ENCODE measurements at places on chromosomes 2 and 18. TPM values are rescaled to one million over a fixed set of nuclear protein-coding genes. Genes with fewer than 3 reads are reported as not detected.

TMEM150A gene
- 11.7 TPM for polyA plus RNA-seq

DPP4 gene
- polyA plus RNA-seq, result 4.3 TPM

LRRC30 gene
- 9.2 TPM for polyA plus RNA-seq

TLX2 gene
- polyA plus RNA-seq, result not detected

RAD51AP2 gene
- 0.25 TPM for polyA plus RNA-seq

- no peak for DNase-seq
Measured at GRCh38 chr2:9690716-9691498, 60.1 kb upstream of the YWHAQ start.

DNA sequence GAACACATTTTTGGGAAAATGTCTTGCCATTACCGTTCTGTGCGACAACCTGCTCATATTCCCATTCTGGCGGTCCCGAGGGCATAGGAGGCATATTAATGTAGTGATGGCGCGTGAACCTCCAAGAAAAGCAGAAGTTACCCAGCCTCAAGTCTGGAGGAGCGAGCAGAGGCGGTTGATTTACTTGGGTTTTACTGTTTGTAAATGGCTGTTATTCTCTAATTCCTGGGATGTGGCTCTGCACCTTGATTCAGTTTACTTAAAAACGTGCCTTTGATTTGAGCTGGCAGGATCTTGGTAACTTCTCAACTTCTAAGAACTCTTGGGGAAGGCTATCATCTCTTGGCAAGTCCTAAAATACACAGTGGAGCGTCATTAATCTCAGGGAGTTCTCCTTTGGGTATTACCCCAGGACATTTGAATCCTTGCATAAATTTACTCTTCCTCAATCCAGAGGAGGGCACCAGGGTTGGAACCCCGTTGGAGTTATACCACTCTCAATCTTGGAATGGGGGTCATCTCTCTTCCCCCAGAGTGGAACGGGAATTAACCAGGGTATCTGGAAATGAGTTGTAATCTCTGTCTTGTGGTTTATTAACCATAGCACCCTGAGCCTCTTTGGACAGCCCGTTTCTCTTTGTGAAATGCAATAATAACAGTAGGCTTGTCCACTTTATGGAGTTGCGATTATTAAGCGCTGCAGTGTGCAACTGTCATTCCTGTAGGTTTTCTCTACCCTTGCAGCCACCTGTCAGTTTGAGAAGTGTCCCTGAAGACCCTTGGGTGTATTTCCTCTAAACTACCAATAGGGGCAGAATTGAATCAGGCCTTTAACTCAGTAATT, 2.1 kb downstream of the HK2 start:
- DNase-seq, result peak; percentile 19

- DNase-seq, result no peak
Measured at GRCh38 chr2:236163471-236164200, 4.5 kb downstream of the GBX2 start.

- no peak for DNase-seq
Measured at GRCh38 chr2:191754103-191754502, 76.2 kb downstream of the NABP1 start.

DNA sequence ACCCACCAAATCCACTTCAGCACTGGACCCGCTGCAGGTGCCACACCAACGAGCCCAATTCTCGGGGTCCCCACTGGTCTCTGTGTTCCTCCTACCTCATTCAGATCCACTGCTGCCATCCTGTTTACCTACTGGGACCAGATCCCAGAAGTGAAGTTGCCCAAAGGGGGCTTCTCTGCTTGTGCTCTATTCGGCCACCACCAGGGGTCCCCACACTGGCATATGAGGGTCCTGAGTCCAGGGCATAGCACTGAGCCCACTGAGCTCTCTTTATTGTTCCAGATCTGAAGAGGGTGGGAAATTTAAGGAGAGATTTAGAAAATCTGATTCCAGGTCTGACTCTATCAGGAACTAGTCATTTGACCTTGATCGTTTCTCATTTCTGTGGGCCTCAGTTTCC, 2.4 kb downstream of the GPR45 start:
- DNase-seq, result no peak

DNA sequence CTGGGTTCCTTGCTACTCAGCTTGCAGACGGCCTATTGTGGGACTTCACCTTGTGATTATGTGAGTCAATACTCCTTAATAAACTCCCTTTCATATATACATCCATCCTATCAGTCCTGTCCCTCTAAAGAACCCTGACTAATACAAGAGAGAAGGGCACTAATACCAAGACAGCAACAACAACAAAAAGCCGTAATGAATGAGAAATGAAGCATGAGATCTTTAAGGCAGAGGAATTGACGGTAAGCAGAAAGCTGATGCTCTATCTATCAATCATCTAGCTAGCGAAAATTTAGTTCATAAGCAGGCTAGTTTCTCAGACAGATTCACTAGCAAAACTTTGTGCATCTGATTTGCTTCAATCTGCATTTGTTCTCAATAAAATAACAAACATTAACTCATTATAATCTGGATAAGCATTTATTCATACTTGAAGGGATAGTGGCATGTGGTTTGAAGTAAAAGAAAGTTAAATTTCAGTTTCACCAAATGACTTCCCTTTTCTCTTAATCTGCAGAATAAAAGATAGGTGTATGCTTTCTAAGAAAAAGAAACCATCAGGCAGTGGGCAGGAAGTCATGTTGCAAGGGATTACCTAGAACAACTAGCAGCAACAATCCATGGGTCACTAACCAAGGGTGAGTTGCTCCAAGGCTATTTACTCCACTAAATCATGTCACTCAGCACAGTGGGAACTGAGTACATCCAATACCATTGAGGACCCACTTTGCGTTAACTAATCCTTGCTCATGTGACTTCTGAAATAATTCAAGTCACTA, 376.5 kb downstream of the TMEM182 start:
- DNase-seq, result no peak

DNA sequence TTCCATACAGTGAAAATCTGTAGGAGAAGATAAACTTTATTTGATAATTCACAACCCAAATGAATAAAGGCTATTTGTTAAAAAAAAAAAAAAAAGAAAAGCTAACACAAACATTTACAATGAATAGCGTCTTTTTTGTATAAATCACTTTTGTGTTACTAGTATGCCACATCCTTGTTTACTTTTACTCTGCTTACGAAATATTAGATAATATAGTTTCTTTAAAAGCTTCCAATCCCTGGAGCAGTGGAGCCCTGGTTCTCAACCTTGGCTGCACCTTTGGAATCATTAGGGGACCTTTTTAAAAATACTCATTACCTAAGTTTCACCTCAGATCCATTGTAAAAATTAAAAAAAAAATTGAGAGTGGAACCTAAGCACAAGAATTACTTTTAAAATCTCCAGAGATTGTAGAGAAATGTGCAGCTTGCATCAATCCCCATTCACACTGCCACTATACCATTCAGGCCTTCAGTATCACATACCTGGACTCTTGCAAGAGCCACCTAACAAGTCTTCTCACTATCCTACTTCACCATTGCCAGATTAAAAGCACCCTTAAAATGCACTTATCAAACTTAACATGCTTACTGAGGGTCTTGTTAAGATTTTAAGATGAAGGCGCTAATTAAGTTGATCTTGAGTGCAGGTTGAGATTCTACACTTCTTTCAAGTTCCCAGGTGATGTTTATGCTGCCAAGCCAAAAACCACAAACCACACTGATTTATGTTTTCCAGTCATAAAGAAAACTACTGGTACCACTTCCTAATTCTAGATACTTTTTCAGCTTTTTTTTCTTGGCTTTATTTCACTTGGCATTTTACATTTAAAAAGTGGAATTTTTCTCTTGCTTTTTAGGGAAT, 59.7 kb upstream of the ZC3H15 start:
- no peak for DNase-seq

DNA sequence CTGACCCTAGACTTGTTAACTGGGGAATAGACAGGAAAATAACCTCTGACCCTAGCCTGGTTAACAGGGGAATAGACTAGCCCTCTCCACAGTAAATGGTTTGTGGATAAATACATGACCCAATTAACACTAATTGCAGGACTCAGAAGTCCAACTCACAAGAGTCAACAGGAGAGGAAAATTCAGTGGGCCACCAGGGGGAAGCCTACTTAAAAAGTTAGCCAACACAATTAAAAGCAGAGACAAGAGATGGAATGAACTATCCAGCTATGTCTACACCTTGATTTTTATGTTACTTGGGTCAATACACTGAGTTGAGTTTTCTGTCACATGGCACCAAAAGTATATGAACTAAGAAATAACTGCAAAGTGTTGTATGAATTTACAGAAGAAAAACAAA, 158.8 kb upstream of the SLC39A10 start:
- no peak for DNase-seq

GRCh38 chr2:238697193-238698071, 150.5 kb upstream of the TWIST2 start:
- no peak for DNase-seq

DNA sequence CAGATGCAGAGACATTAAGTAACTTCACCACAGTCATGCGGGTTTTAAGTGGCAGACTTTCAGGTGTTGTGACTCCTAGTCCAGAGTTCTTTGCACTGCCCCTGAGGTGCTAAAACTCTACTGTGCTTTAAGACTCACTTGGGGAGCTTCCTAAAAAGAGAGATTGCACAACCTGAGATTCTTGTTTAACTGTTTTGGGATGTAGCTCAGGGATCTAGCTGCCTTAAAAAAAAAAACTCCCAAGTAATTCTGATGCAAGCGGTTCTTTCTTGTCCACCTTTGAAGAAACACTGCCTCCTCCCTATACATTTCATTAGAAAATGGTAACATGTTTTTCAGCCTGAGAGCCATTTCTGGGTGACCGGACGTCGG, 13.0 kb downstream of the IL37 start:
- DNase-seq, result no peak

GRCh38 chr2:567865-568638, 109.2 kb downstream of the TMEM18 start:
- DNase-seq, result peak; percentile 87

DNA sequence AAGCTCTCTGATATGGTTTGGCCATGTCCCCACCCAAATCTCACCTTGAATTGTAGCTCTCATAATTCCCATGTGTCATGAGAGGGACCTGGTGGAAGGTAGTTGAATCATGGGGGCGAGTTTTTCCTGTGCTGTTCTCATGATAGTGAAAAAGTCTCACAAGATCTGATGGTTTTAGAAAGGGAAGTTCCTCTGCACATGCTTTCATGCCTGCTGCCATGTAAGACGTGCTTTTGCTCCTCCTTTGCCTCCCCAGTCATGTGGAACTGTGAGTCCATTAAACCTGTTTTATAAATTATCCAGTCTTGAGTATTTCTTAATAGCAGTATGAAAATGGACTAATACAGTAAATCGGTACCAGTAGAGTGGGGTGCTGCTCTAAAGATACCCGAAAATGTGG, 34.9 kb downstream of the LTBP1 start:
- no peak for DNase-seq

DNA sequence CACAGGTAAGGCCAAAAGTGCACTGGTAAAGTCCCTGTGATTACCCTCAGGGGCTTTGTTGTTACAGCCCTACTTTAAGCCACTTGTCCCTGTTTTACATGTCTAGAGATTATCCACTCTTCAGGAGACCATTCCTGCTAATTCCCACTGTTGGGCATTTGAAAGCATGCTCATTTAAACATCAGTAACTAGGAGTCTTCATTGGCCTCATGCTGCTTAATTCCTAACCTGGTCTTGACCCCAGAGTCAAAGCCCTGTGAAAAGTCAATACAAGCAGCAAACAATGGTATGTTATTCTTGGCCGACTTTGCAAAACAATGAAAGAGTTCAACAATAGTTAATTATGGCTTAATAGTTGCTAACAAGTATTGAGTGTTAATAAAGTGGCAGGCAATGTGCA, 23.2 kb downstream of the AFF3 start:
- DNase-seq, result no peak

DNA sequence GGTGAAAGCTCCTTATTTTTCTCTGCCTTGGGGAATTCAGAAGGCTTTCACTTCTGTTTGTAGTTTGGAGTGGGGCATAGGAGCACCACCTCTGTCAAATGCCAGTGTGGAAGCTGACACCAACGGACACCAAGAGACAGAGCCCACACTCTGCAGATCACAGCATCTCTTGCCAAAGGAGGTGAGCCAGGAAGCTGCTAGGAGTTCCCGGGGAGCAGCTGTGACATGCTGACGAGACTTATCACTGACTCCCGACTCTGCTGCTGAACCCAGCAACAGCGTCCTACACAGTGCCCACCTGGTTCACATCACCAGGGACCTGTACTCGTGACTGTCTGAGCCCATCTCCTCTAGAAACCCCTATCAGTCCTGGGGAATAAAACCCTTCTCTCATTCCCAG, 8.1 kb downstream of the TEX51 start:
- no peak for DNase-seq

DNA sequence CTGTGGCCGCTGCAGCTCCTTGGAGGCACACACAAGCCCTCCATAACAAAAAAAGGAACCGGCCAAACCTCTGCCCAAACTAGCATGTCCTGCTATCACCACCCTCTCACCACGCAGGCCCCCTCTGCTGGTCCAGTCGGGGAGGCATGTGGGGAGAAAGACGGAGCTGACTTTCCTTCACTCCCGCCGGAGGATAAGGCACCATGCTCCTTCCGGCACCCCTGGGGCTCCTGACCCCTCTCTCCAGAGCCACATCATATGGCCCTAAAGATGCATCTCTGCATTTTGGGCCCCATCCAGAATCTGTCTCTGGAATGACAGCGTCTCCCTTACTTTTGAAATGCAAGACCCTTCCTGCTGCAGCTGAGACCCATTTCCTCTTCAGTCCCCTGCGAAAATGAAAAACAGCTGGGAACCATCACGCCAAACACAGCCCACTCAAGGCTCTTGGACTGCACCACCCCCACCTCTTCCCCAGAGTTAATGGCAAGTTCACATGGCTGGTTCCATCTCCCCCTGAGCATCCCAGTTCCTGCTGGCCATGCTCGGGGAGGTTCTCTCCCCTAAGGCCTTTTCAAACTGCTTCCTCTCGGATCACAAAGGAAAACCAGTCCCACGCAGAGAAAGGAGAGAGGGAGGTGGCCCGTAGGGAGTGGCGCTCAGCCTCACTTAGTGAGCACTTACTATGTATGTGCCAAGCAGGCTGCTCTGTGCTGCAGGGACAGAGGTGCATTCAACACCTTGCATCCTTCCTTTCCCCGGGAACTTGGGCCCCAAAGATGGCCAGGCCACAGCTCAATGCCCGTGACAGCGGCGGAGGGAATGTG, 35.2 kb upstream of the MLPH start:
- no peak for DNase-seq

DNA sequence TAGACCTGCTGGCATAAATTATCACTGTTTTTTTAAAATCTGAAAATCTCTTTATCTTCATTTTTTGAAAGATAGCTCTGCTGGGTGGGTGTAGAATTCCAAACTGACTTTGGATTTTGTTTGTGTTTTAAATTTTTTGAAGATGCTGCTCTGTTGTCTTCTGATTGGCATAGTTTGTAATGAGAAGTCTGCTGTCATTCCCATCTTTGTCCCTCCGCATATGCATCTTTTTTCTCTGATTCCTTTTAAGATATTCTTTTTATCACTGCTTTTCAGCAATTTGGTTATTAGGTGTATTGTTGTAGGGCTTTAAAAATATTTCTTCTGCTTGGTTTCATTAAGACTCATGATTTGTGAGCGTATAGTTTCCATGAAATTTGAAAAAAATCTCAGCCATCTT, 7.2 kb downstream of the SNED1 start:
- DNase-seq, result no peak
